ENCODE measurements at places on chromosomes 16 and 17.
A peak's percentile ranks its signal among the peaks of the same experiment; 100 is the strongest.

- no peak for DNase-seq
These were observed 24.5 kb upstream of the HS3ST2 start for GRCh38 chr16:22789281-22789945.

- no peak for DNase-seq
These were observed 2.8 kb upstream of the IL21R start for GRCh38 chr16:27398894-27399853.

GRCh38 chr16:17802571-17802970, 331.8 kb upstream of the XYLT1 start:
- DNase-seq, result no peak

DNA sequence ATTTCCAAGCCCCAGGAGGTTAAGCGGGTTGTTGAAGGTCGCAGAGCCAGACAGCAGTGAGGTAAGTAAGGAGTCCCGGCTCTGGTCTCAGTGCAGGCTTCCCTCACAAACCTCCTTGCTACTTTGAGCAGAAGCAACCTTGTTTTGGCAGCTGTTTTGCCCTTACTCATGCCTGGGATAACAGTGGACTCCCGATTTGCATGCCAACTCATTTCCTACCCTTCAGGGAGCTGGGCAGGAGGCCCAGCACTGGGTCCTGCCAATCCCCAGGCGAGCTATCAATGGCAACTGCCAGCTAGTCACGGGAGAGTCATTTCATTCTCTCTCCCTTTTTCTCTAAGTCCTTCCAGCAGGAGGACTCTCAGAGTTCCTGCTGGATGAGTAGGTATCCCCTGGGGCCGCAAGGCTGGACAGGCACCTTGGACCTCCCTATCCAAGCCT, 72.0 kb upstream of the KSR1 start:
- DNase-seq, result no peak

DNA sequence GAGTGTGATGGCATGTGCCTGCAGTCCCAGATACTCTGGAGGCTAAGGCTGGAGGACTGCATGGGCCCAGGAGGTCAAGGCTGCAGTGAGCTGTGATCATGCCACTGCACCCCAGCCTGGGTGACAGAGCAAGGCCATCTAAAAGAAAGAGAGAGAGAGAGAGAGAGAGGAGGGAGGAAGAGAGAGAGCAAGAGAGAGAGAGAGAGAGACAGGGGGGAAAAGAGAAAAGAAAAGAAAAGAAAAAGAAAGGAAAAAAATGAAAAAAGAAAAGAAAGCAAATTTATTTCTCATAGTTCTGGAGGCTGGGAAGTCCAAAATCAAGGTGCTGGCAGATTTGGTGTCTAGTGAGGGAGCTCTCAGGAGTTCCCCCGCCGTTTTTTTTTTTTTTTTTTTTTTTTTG, 33.3 kb downstream of the RNF135 start:
- DNase-seq, result no peak

GRCh38 chr16:31451201-31451600, 8.1 kb upstream of the ARMC5 start:
- no peak for DNase-seq

- DNase-seq, result peak; percentile 17
These were observed 224.7 kb upstream of the IRX3 start for GRCh38 chr16:54511222-54511731.

DNA sequence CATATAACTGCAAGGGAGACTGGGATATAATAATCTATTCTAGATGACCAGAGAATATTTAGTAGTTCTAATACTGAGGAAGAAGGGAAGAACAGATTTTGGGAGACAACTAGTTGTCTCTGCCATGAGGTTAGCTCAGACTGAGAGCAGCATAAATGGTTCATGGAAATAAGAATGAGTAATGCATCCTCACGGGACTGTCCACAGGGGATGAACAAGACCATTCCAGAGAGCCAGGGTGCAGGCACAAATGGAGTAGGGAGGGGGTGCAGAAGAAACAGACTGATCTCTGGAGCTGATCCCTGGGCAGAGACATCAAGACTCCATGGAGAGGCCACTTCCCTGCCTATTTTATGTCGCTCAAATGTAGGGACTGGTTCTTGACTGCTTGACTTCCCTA, 30.4 kb downstream of the NLRC5 start:
- DNase-seq, result no peak

Measured in forelimb muscle (tissue), 1 donor.